Stimulated activated CD8-positive, alpha-beta memory T cell treated with anti-CD3 and anti-CD28 coated beads, Interleukin-4, amount 100 ng/mL, for 4 hours (primary cell): ENCODE measurements at places on chromosomes 5 and 9.

DNA sequence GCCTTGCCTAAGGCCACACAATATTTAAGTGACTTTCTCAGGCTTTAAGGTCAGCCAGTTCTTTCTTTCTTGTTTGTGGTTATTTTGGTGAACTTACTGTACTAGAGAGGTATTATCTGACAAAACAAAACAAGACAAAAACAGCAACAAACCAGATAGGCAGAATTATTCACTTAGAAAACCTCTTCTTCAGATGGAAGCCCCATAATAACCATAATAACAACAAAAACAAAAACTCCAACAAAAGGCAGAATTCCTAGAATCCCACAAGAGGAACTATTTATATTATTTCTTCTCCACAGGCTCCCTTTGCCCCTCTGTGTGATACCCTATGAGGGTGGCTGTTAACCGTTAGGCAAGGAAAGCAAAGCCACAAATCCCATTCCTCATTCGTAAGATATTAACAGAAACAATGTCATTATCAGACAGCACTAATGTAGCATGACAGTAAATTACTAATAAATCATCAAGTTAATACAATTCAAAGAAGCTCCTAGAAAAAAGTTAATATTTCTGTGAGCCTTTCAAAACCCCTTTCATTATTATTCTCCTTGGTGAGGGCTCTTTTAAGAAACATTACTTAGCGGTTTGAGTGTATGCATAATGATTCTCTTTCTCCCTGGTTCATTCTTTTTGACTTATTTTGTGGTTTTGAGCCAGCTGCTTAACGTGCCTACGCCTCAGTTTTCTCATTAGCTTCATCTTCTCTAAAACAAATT is 274.9 kb downstream of the EFNA5 start:
- no peak for DNase-seq

GRCh38 chr9:124452326-124452725 is 2.1 kb downstream of the ADGRD2 start:
- no peak for DNase-seq

DNA sequence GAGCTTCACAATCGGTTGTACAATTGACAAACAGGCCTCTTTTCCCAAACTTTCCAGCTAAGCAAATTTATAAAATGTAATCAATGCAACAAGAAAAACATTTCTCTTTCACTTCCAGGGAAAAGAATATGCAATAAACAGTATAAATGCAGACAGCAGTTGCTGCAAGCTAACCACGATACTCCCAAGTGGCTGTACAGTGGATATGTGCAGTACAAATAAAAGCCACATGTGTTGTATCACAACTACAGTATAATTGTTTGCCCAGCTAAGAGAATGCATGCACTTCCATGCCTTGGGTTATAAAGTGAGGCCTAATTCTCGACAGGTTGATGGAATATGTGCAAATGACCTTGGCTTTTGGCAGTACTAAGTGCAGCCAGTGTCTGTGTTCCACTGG is 16.7 kb upstream of the PDCL start:
- DNase-seq: no peak

- no peak for DNase-seq
These were observed 252.2 kb downstream of the GOLPH3 start for GRCh38 chr5:31921852-31922305.

DNA sequence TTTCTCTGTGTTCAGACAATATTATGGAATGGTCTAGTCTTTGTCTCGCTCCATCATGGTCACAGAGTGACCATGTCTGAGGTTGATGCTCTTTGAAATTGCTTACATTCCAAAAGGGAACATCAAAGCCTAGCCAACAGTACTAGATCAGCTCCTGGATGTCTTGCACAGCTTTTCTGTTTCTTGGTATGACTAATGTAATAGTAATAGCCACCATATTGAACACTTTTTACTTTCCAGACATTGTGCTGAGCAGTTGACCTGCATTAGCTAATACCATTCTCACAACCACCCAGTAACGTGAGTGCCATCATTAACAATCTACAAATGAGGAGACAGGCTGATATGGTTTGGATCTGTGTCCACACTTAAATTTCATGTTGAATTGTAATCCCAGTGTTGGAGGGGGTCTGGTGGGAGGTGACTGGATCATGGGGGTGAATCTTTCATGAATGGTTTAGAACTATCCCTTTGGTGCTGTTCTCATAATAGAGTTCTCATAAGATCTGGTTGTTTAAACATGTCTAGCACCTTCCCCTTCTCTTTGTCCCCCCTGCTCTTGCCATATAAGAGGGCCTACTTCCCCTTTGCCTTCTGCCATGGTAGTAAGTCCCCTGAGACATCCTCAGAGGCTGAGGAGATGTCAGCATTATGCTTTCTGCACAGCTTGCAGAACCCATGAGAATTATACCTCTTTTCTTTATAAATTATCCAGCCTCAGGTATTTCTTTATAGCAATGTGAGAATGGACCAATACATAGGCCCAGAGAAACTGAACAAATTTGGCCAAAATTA is 577.5 kb upstream of the CLINT1 start:
- no peak for DNase-seq
